ENCODE measurements at places on chromosomes 12 and 14.

GRCh38 chr14:103336191-103336590 lies 2.2 kb downstream of the EIF5 start:
- no peak for DNase-seq

DNA sequence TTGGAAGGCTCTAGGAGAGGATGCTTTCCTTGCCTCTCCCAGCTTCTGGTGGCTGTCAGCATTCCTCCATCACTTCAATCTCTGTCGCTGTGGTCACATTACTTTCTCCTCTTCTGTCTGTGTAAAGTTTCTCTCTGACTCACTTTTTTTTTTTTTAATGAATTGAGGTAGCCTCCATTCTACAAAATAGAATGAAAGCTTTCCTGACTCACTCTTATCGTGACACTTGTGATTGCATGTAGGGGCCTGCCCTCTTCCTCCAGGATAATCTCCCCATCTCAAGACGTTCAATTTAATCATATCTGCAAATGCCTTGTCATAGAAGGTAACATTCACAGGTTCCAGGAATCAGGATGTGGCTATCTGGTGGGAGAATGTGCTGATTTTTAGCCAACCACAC lies 153.5 kb upstream of the HMGA2 start:
- DNase-seq: no peak

GRCh38 chr12:95620171-95620570 lies 68.9 kb upstream of the USP44 start:
- no peak for DNase-seq

GRCh38 chr12:127412866-127413265 lies 854.1 kb upstream of the TMEM132C start:
- DNase-seq: no peak

DNA sequence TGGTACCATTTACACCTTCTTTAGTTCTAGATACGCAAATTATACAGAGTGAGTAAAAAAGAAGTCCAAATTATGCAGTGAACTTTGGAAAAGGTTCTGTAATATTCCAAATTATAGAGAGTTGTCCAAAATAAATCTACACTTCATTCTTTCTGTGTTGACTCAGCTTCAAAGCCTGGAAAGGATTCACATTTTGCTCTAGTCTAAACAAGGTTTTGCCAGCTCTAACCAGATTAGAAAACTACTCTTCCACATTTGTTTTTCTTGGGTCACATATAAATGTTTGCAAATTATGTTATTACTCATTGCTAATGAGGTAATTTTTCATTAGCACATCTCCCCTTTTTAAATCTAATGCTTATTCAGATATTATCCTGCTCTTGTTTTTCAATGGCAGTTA lies 1562.4 kb upstream of the SEL1L start:
- no peak for DNase-seq

- DNase-seq: no peak
Observed at GRCh38 chr14:69538766-69539165, 35.9 kb downstream of the CCDC177 start.

DNA sequence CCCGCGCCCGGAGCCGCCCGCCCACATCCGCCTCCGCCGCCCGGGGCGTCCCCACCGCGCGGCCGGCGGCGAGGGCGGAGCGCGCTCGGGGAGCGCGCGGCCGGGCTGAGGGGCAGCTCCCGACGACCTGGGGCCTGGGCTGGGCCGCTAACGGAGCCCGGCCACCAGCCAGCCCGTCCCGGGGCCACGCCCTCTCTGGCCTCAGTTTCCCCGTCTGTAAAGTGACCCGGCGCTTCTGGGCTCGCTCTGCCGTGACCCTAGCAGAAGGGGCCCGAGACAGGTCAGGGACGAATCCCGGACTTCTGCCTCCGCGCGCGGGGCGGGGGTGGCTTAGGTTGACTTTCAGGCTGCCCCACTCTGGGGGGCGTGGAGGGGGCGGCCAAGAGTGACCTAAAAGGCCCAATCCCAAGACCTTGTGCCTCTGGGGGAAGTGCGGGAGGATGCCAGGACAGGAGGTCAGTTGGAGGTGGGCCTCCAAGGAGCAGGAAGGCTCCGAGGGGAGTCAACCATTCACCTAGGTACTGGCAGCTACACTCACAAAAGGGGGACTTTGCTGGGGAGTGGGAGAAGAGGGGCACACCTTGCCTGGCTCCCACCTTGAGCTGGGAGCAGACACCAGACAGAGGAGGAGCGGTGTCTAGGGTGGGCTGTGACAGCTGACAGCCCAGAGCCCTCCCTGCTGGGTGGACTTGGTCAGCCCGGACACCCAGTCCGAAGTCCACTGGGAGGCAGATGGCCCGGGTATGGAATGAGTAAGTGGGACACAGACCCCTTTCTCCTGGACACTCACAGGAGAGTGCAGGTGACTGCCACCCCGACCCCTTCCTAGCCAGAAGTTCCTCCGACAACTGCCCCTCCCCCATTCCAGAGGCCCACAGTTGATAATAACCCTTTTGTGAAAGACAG lies 486 bp upstream of the AKT1 start:
- DNase-seq: peak; percentile 61

GRCh38 chr14:36229262-36229661 lies 52.7 kb upstream of the PTCSC3 start:
- DNase-seq: no peak

- DNase-seq: no peak
Observed at GRCh38 chr14:33475623-33476022, 475.3 kb downstream of the EGLN3 start.

DNA sequence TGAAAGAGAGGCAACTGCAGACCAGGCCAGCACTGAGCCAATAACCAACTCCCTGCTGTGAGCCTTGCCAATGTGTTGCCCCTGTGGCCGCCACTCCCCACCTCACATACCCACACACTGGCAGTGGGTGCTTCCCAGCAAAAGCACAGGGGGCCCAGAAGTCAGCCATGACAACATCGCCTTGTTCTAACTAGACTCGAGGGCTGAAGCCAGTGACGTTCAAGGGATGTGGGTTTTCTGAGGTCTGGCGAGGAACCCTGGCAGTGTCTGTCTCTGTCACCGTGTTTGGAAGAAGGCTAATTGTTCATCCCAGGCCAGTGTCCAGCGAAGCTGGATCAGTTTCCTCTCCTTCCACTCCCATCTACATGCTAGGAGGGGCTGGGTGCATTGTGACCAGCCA lies 311.8 kb upstream of the AMIGO2 start:
- DNase-seq: peak; percentile 55

DNA sequence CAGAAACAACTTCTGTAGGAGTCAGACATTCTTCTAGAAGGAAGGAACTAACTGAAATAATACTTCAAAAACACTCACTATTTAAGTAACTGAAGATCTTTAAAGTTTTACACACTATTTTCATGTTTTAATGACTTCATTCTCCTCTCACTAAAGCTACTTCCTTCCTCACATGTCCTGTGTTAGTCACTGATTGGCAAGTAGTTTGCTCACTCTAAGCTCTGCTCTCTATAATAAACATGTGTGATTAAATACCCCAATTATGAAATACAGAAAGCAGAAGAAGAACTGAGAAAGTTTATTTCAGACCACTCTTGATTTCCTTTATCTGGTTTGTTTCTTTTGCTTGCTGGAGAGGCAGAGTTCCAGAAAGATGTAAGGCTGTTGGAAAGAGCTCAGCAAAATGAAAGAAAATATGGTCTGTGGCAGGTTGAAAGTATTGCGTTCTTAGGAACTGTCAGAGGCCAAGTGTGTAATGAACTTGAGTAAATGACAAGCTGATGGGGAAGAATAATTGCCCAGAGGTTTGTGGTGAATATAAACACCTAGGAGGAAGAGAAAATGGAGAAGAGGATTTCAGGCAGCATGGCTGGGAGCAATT lies 522.0 kb upstream of the SEL1L start:
- no peak for DNase-seq

- DNase-seq: no peak
Observed at GRCh38 chr12:13390381-13390861, 193.9 kb downstream of the EMP1 start.

DNA sequence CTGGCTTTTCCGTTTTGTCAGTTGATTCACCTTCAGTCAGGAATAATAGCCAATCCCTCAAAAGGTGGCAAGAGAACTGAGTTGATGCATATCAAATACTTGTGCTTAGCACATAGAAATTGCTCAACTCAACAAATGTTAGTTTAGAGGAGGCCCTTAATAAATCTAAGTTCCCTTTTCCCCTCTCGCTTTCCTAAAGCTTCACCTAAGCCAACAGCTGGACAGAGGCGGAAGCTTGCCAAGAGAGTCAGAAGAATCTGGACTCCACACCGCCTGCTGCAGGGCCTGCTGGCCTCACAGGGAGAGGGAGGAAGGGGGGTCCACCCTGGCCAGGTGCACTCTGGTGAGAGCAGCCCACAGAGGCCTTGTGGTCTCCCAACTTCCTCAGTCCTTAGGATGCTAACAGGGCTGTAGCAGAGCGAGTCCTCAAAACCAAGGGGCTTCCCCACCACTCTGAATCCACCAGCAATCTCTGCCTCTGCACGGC lies 213.1 kb downstream of the CHST11 start:
- no peak for DNase-seq

- DNase-seq: no peak
Observed at GRCh38 chr12:101929365-101930041, 52.1 kb downstream of the DRAM1 start.

DNA sequence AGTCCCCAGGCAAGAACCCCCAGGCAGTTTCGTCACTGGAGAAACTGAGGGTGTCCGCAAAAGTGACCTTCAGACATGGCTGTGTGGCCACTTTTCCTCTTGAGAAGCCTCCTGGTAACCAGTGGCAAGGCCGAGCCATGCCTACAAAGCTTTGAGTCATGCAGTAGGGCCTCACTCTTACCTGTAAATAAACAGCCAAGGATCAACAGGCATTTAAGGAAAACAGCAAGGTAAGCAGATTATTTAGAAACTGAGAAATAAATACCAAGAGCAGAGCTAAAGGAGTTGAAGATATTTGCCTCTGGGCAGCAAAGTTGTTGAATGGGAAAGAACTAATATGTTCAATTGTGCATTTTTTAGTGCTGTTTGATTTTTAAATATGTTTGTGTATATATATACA lies 141.0 kb upstream of the BCL2L14 start:
- DNase-seq: no peak

- no peak for DNase-seq
Observed at GRCh38 chr12:75712223-75712622, 200.8 kb upstream of the KRR1 start.

DNA sequence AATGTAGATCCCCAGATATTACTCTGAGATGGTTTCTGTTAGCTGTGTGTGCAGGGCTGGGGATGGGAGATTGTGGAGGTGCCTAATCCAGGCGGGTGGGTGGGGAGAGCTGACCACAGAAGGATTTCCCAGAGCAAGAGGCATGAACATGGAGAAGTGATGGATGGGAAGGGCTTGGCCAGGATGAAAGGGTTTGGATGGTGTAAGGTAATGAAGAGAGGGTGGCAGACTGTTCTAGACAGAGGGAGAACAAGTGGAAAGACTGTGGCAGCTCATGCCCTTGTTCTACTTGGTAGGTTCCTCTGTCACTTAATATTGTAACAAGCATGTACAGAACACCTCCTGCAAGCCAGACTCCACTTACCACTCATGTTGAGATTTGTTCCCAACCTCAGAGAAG lies 187.8 kb downstream of the NPAS3 start:
- DNase-seq: no peak

DNA sequence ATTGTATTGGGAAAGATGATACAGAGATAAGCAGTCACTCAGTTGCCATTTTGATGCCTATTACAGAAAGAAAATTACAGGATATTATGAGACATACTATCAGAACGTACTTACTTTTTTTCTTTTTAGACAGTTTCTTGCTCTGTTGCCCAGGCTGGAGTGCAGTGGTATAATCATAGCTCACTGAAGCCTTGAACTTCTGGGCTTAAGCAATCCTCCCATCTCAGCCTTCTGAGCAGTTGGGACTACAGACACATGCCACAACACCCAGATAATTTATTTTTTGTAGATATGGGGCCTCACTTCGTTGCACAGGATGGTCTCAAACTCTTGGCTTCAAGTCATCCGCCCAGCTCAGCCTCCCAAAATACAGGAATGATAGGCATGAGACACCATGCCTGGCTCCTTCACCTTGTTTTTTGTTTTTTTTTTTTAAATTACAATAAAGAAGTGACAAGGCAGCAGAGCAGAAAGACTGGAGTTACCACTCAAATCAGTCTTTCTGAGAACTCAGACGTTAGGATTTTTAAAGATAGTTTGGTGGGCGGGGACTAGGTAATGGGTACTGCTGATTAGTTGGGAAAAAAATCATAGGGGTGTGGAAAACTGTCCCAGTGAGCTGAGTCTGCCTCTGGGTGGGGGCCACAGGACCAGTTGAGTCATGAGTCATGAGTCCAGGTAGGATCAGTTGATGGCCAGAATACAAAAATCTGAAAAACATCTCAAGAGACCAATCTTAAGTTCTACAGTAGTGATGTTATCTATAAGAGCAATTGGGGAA lies 11.5 kb upstream of the CPM start:
- no peak for DNase-seq
